ENCODE measurements at places on chromosomes 16 and 17. TPM values are rescaled to one million over a fixed set of nuclear protein-coding genes. Genes with fewer than 3 reads are reported as not detected.

GRCh38 chr17:31472137-31472536, 80.7 kb downstream of the RAB11FIP4 start:
- H3K4me1 ChIP-seq, result peaks cover 9% of the 10 kb centered on the region
- no peaks in the 10 kb centered on the region for H3K36me3 ChIP-seq
- no peak overlapping the region for H3K4me3 ChIP-seq
- no peaks in the 10 kb centered on the region for H3K27me3 ChIP-seq
- no peak for DNase-seq
- no peak overlapping the region for H3K27ac ChIP-seq

DNA sequence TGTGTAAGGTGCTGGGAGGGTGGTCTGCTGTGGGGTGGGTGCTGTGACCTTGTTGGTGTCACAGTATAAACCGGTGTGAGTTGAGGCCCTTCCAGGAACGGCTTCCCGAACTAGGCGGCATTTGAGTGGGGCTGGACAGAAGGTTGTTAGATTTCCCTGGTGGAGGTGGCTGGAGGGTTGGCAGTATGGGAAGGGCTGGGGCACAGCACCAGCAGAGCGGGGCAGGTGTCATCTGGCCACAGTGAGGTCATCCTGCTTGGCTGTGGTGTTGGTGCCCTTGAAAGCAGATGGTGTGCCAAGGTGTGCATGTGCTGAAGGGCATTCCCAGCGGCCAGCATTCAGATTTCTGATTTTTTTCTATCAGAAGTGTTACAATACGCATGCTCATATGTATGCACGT, 28.1 kb downstream of the BANP start:
- peaks cover 5% of the 10 kb centered on the region for H3K36me3 ChIP-seq
- no peak overlapping the region for H3K27ac ChIP-seq
- no peak for DNase-seq
- H3K4me3 ChIP-seq, result no peak overlapping the region

DNA sequence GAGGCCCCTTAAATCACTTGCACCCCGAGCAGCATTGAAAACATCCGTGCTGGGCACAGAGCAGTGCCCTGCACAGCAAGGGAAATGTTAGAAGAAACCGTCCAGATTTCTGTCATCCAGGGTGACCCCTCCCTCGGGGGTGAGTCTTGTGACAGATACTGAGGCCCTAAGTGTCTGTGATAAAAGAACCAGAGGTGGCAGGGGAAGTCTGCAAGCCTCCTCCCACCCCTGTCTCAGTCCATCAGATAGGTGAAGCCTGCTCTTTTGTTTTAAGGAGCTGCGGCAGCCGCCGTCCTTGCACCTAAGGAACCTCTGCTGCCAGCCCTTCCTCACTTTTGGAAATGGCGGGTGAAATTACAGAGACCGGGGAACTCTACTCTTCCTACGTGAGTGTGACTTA, 845 bp upstream of the NAT9 start:
- H3K27ac ChIP-seq, result no peak overlapping the region
- H3K4me1 ChIP-seq, result peaks cover 13% of the 10 kb centered on the region
- no peaks in the 10 kb centered on the region for H3K27me3 ChIP-seq
- peaks cover 31% of the 10 kb centered on the region for H3K36me3 ChIP-seq

DNA sequence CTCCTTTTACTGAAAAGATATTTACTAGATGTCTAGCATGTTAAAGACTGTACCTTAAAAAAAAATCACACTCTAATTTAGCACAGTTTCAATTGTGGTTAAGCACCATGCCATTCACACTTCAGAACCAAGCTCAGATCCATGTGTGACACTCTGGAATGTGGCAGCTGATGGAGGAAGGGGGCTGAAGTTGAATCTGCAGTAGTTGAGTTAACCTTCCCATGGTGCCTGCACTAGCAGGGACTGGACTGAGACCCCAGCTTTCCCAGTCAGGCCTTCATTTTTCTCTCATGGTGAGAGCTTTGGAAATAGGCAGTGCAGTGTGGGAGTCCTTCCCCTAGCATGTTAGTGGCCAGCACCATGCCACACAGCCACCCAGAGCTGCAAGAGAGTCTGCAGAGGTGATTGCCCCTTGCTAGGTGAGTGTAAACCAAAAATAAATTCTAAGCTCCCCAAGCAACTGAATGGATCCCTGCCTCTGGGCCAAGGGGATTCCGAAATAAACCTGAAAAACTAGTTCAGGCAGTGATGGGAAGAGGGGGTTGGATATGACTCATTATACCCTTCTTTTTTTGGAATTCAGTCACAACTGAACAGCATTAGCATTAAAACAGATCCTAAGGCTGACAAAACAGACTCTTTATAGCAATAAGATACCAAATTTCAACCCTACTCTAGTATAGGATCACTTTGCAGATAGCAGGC, 208.5 kb downstream of the WWOX start:
- H3K27ac ChIP-seq, result no peak overlapping the region
- no peak overlapping the region for H3K4me3 ChIP-seq
- DNase-seq, result no peak
- no peaks in the 10 kb centered on the region for H3K36me3 ChIP-seq
- H3K4me1 ChIP-seq, result peaks cover 11% of the 10 kb centered on the region

- H3K36me3 ChIP-seq, result peaks cover 3% of the 10 kb centered on the region
- no peak for DNase-seq
- H3K27ac ChIP-seq, result no peak overlapping the region
- no peak overlapping the region for H3K4me3 ChIP-seq
These were observed 26.1 kb downstream of the METTL16 start for GRCh38 chr17:2485543-2485942.

DNA sequence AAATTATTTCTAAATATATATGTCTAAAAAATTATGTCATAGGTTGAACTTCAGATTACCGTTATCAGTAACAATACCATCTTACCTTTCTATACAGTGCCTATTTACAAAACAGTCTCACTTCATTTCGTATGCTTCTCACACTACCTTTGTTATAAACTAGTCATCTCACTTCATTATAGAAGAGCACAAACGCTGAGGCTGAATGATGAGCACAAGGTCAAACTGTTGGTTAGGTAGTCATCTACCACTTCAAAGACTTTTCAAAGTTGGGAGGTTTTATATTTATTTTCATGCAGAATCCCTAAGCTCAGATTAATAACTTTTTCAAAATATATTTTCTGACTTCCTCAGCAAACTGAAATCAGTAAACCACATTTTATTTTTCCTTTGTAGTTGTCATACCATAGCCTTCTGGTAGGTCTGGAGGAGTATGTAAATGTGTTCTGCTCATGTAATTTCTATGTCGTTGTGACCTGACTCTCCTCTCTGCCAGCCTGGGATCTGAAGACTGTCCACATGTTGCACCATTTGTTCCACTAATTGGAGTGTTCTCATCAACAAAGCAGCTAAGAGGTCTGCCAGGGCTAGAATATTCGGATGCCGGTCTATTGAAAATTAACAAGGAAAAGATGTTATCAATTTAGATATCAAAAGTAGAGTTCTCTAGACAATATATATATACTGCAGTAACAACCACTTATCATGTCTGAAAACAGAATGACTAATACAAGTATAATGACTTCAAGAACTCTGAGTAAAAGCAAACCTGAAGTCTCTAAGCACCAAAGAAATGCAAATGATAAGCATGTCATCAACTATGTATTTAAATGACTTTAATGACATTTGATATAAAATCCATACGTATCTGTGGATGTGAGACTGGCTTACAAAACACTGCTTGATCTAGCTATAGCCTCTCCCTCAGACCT, 73.9 kb downstream of the CEP95 start:
- H3K4me3 ChIP-seq, result no peak overlapping the region
- H3K27ac ChIP-seq, result peak overlapping the region; percentile 70
- H3K4me1 ChIP-seq, result peaks cover 9% of the 10 kb centered on the region
- peaks cover 44% of the 10 kb centered on the region for H3K36me3 ChIP-seq

DNA sequence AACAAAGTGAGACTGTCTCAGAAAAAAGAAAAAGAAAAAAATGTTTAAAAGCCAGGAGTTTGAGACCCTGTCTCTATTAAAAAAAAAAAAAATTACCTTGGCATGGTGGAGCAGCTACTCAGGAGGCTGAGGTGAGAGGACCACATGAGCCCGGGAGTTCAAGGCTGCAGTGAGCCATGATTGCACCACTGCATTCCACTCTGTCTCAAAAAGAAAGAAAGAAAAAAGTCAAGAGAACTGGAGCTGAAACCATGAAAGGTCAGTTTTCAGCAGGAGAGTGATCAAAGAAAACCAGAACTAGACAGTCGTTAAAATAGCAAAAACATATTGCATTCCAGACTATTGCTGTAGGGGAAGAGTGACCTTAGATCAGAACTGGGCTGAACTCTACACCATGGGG, 8.8 kb downstream of the QPRT start:
- H3K27ac ChIP-seq, result no peak overlapping the region
- no peaks in the 10 kb centered on the region for H3K36me3 ChIP-seq

GRCh38 chr17:57999496-58000017, 7.5 kb downstream of the SRSF1 start:
- H3K36me3 ChIP-seq, result peaks cover 81% of the 10 kb centered on the region
- peak; percentile 54 for DNase-seq
- 0 out of 2 replicates have a peak overlapping the region, but pooled peaks have one; percentile 23 for H3K27ac ChIP-seq

DNA sequence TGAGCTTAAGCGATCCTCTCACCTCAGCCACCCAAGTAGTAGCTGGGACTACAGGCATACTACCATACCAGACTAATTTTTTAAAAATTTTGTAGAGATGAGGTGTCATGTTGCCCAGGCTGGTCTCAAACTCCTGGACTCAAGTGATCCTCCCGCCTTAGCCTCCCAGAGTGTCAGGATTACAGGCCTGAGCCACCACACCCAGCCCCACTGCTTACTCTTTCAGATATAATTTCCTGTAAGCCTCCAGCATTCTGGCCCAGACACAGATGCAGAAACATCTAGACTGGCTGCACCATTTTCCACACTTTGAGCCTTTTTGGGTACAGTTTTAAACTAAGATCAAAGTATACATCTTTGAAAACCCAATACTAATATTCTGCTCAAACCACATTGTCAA, 8.4 kb upstream of the WSB1 start:
- no peaks in the 10 kb centered on the region for H3K27me3 ChIP-seq
- no peak for DNase-seq
- no peak overlapping the region for H3K4me3 ChIP-seq
- H3K27ac ChIP-seq, result no peak overlapping the region
- no peaks in the 10 kb centered on the region for H3K36me3 ChIP-seq

GRCh38 chr17:30565073-30565935, 88.1 kb downstream of the GOSR1 start:
- no peaks in the 10 kb centered on the region for H3K27me3 ChIP-seq
- H3K27ac ChIP-seq, result no peak overlapping the region

Gene CIITA
- 0.23 TPM for polyA plus RNA-seq

Gene KCNJ2
- polyA plus RNA-seq, result 0.21 TPM

Gene PKMYT1
- 8.5 TPM for polyA plus RNA-seq

Gene FAM20A
- polyA plus RNA-seq, result not detected

Gene SPATA2L
- 8.6 TPM for polyA plus RNA-seq

Gene SCIMP
- not detected for polyA plus RNA-seq

Gene KRT17
- 0.19 TPM for polyA plus RNA-seq
